ENCODE measurements at places on chromosomes 13 and 19.

GRCh38 chr13:28671126-28671792 lies 12.3 kb downstream of the POMP start:
- DNase-seq = no peak

- peak; percentile 78 for DNase-seq
Observed at GRCh38 chr19:54172471-54173358, at the start of gene TMC4. Gene TMC4, minus strand, starts transcription at chr19:54173160. Its CDS starts 43 bp downstream, at chr19:54173117.

DNA sequence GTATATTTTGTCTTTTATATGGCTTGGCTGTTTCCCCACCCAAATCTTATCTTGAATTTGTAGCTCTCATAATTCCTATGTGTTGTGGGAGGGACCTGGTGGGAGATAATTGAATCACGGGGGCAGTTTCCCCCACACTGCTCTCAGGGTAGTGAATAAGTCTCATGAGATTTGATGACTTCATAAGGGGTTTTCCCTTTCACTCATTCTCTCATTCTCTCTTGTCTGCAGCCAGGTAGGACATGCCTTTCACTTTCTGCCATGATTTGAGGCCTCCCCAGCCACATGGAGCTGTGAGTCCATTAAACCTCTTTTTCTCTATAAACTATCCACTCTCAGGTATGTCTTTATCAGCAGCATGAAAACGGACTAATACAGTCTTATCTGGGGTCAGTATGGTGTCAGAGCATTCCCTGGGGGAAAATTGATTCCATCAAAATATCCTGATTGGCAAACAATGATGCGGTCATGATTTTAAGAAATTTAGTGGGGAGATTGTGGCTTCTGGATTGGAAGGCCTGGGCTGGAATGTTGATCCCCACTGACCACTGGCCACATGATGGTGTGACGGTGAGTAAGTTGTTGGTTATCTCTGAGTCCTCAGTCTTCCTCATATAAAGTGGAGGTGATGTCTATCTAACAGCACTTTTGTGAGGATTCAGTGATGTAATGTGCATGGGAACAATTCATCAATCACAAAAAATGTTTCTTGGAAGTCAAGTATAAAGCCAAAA lies 27.5 kb upstream of the ANKRD10 start:
- no peak for DNase-seq

DNA sequence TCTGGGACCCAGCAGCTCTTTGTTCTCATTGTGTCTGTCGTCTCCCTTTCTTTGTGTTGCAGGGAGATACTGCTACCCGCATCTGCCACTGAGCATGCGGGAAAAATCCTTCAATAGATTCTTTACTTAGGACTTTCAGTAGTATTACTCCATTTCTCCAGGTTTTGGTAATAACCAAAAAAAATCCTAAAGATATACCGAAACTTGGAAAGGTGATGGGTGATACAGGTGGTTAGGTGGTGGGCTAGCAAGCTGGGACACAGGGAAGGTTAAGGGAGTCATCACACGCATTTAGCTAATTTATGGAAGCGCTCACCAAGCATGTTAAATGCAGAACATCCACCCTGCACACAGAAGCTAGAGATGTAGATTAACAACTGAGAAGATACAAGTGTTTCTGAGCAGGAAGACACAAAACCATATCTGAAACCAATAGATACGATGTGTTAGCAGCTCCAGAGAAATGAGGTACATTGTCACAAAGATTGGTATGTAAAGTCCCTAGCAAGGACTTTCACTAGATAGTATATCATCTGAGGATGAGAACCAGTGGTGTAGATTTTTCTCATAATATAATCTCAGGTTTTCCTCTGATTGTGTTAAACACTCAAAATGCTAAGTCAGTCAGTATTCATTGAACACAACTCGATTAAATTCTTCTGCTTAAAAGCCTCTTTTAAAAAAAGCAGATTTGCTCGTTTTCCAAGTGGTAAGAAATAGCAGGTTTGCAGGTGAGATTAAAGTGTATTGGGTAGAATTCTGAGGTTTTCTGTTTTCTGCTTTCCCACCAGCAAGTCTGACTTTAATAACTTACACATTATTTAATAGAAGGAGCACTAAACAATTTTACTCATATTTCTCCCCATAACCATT lies 1.2 kb upstream of the SLAIN1 start:
- peak; percentile 58 for DNase-seq

DNA sequence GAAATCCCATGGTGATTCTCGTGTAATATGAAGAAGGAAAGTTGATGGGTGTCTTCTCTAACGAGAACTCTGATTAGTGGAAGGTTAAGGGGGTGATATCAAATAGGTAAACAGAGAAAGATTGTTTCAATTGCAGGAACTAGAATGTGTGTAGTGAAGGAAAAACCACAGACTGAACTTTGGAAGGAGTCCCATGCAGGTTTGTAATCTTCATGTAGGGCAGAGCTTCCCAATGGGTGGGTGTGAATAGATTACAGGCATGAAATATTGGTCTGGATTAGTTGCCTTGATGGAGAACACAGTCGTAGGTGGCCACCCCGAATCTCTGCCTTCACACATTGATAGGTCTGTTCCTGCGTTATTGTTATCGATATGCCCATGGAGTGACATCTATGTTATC lies 295.5 kb downstream of the KCNRG start:
- DNase-seq = no peak

GRCh38 chr19:1455336-1456120 lies 5.6 kb downstream of the APC2 start:
- peak; percentile 47 for DNase-seq

DNA sequence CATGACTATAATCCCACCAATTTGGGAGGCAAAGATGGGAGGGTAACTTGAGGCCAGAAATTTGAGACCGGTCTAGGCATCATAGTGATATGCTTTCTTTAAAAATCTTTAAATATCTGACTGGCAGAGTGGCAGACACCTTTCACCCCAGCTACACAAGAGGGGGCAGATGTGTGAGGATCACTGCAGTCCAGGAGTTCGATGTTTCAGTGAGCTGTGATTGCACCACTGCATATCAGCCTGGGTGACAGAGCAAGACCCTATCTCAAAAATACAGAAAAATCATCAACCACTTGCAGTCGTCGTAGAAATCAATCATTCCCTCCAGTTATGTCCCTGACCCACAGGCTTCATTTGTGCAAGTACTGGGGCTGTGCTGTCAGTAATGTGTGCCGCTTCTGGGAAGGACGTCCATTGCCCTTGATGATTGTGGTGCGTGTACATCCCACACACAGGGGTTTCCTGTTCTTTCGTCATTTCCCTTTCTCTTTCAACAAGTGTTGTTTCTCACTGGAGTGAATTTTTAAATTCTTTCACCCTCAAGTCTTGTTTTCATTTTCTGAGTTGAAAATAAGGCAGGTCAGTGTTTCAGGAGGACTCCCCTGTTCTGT lies 1.4 kb downstream of the LGALS14 start:
- no peak for DNase-seq

- DNase-seq = no peak
Observed at GRCh38 chr19:5128936-5129389, 160.1 kb downstream of the KDM4B start.

DNA sequence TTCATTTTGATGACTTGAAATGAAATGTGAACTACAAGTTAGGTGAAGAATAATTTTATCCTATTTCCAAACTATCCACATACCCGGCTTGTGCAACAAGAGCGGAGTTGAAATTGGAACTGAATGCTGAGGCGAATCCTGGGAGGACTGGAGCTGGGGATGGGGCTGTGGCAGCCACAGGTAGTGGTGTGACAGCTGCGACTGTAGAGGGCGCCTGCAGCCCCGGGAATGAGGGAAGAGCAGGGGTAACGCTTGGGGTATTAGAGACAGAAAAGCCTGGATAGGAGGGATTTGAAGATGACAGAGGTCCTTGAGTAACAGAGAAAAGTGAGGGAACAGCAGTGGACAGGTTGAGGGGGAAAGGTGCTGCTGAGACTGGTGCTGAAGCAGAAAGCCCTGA lies 22.0 kb upstream of the STOML3 start:
- DNase-seq = no peak

DNA sequence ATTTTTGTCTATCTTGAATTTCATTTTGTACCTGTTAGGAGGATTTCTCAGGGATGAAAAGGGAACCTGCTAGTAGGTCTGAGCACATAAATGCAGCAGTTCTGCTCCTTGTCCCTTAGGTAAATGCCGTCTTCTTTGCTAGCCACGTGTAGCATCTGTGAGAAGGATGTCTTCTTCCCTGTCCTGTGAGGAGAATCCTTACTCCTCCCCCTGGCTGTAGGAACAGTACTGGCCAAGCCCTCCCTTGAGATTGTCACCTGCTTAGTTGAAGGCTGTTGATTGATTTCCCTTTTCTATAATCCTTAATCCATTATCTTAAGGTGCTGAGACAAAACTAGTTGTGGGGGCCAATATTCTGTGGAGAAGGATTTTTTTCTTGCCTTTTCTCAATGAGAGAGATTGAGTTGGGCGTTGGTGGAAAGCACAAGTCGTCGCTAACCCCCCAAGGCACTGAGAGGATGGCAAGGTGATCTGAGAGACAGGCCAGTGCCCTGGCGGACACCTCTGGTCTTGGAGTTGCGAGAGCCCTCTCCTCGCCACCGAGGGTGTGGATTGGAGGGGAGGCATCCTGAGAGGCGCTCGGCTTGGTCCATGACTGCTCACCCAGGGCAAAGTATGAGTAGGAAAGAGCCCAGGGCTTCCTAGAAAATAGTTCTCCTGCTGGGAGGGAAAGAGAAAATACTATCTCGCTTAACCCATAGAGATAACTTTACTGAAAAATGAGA lies 216.7 kb downstream of the ATP8A2 start:
- no peak for DNase-seq

GRCh38 chr13:28533125-28533436 lies 38.2 kb upstream of the FLT1 start:
- DNase-seq = no peak

GRCh38 chr13:45243077-45243476 lies 42.2 kb upstream of the KCTD4 start:
- DNase-seq = no peak

GRCh38 chr19:46979126-46980105 lies 40.2 kb upstream of the NPAS1 start:
- DNase-seq = no peak

DNA sequence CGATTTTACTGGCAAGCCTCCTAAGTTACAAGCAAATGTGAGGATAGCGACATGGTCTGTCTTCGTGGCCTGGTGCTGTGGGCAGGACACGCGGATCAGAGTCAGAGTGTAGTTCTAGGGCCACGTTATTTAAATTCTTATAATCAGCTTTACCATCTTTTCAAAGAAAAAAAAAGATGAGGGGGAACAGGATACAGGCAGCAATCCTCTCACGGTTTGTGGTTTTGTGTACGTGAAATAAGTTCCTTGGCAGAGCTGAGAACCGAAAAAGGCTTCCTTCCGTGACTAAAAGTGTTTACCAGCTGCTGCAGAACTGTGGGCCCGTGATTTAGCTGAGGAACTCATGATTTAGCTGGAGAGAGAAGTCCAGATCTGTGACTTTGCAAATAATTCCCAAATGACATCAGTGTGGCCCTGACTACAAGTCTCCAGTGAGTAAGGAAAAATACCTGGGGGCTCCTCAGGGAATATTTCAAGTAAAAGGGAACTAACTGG lies 27.2 kb downstream of the RCBTB2 start:
- DNase-seq = no peak

GRCh38 chr13:21615427-21615826 lies 11.5 kb upstream of the MICU2 start:
- no peak for DNase-seq

DNA sequence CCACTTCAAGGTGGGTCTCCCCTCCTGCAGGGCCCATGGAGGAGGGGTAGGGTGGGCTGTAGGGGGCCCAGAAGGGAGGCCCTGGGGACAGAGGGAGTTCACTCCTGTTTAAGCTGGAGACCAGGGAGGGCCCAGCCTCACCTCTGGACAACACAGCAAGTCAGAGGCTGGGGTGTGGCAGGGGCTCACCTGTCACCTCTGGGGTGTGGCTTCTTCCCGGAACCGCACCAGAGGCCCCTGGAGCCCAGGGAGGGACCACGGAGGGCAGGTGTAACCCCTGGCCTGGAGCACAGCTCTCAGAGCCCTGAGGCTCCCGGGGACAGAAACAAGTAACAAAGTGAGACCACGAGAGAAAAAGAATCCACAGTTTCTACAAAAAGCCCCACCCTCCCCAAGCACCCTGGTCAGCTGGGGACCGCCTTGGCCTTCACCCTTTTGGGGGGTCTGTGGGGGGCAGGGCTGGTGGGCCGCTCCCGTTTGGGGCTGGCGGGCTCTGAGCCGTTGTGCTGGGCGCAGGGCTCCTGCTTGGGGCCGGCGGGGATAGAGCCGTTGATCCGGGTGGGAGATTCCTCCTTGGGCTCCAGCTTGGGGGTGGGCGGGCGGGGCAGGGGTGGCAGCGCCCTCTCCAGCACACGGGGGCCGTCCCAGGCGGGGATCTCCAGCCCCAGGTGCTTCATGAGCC lies 8.0 kb downstream of the SIRT6 start:
- no peak for DNase-seq

DNA sequence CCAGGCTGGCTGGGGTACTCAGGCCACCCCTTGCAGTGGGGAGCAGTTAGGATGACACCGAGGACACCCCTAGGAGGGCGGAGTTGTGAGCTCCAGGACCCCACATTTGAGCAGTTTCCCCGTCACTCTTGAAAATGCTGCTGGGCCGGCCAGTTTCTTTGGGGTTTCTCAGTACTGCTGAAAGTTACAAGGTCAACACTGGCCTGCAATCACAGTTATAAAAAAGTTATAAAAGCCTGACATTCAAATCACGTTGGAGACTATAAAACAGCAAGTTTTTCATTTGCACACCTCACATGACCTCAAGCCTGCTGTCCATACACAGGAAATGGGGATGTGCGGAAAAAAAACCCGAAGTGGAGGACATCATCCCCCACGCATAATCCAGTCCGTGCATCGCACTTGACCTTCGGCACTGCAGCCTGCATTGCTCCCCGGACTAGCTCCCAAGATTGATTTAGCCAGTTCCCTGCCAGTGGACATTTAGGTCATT lies 27.0 kb downstream of the DNM2 start:
- DNase-seq = no peak

GRCh38 chr19:16739546-16739945 lies 19.9 kb downstream of the NWD1 start:
- DNase-seq = no peak

- peak; percentile 33 for DNase-seq
Observed at GRCh38 chr13:34458756-34459715, 483.0 kb upstream of the NBEA start.

GRCh38 chr19:14072535-14073260 lies at the start of gene MISP3:
Gene MISP3, plus strand, starts transcription at chr19:14072786. Its CDS starts 524 bp downstream, at chr19:14073310.
- DNase-seq = peak; percentile 45

DNA sequence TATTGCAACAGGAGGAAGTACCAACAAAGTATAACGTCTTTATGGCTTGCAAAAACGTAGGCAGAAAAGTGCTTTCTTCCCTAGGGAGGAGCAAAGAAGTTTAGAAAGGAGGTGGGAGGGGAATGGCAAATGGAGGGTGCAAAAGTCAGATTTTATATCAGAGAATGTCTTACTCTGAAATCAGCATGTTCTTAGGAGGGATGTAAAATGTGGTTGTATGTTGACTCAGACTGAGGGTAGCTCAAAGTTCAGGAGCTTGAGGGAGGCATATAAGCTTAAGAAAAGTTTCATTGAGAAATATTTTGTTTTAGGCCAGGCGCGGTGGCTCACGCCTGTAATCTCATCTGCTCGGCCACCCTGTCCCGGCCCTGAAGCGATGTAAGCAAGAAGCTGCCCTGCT lies 1.7 kb downstream of the ZNF90 start:
- DNase-seq = no peak

GRCh38 chr19:33785795-33786194 lies 10.9 kb upstream of the KCTD15 start:
- no peak for DNase-seq

- DNase-seq = no peak
Observed at GRCh38 chr19:51417107-51417809, at the start of gene SIGLEC10. Gene SIGLEC10, minus strand, starts transcription at chr19:51417642. Its CDS starts 61 bp downstream, at chr19:51417581.

GRCh38 chr13:62057286-62057685 lies 641.6 kb upstream of the PCDH20 start:
- no peak for DNase-seq

GRCh38 chr19:35592226-35592625 lies 6.3 kb downstream of the PMIS2 start:
- DNase-seq = peak; percentile 48

GRCh38 chr19:50835785-50836542 lies 2.6 kb upstream of the KLK15 start:
- peak; percentile 75 for DNase-seq
